A549 treated with RU486 at 1 μM for 4 hours (cell line): ENCODE measurements at places on chromosomes 13 and 19. TPM values are rescaled to one million over a fixed set of nuclear protein-coding genes. Genes with fewer than 3 reads are reported as not detected.

SHISA7 gene
- total RNA-seq = 0.02 TPM in 1 of 5 replicates, not detected in the others

KASH5 gene
- 0.10 TPM in 1 of 5 replicates, not detected in the others for total RNA-seq

ZNF575 gene
- 0.97 to 2.5 TPM (median 2.2 TPM) in 5 replicates for total RNA-seq

ASF1B gene
- total RNA-seq = 29.7 to 37.1 TPM (median 33.0 TPM) in 5 replicates

SHC2 gene
- total RNA-seq = 0.63 to 1.4 TPM (median 0.97 TPM) in 5 replicates

MRI1 gene
- 8.9 to 14.3 TPM (median 14.2 TPM) in 5 replicates for total RNA-seq

NALCN gene
- total RNA-seq = 3.3 to 4.3 TPM (median 4.1 TPM) in 5 replicates

SWSAP1 gene
- total RNA-seq = 1.7 to 3.4 TPM (median 2.2 TPM) in 5 replicates

CACNG8 gene
- total RNA-seq = 0.69 to 1.5 TPM (median 1.3 TPM) in 5 replicates

FUT1 gene
- 0.06 to 0.13 TPM (median 0.07 TPM) in 5 replicates for total RNA-seq
